ENCODE measurements at places on chromosomes 2 and 18.

DNA sequence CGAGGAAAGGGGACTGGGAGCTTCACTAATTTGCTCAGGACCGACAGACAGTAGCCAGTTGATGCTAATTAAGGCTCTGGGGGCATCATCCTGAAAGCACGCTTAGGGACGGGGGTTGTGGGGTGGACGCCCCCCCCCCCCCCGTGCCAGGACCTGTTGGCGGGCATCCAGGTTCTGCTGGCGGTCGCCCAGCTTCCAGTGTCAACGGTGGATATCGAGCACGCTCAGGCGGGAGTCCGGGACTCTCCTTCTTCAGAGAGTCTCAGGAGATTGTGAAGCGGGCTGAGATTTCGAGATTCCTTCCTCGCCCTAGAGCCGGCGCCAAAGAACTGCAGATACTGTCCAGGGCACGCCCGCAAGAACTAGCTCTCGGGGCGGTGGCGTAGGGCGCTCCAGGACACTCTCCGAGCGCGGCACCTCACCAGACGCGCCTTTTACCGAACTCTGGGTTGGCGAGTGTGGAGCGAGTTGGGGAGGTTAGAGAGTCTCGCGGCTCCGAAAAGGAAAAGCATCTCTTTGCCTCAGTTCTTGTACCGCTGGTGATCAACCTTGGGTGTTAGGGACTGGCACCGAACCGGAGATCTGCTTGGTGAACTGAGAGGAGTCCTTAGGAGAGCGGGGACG is 5.6 kb downstream of the RAX start:
- peaks cover 91% of the 10 kb centered on the region for H3K27me3 ChIP-seq
- no peaks in the 10 kb centered on the region for H3K36me3 ChIP-seq
- no peak for DNase-seq
- peaks cover 27% of the 10 kb centered on the region for H3K4me1 ChIP-seq

GRCh38 chr2:108604196-108604595 is 69.9 kb downstream of the LIMS1 start:
- H3K4me3 ChIP-seq = no peak overlapping the region
- no peak overlapping the region for H3K27ac ChIP-seq
- DNase-seq = no peak

DNA sequence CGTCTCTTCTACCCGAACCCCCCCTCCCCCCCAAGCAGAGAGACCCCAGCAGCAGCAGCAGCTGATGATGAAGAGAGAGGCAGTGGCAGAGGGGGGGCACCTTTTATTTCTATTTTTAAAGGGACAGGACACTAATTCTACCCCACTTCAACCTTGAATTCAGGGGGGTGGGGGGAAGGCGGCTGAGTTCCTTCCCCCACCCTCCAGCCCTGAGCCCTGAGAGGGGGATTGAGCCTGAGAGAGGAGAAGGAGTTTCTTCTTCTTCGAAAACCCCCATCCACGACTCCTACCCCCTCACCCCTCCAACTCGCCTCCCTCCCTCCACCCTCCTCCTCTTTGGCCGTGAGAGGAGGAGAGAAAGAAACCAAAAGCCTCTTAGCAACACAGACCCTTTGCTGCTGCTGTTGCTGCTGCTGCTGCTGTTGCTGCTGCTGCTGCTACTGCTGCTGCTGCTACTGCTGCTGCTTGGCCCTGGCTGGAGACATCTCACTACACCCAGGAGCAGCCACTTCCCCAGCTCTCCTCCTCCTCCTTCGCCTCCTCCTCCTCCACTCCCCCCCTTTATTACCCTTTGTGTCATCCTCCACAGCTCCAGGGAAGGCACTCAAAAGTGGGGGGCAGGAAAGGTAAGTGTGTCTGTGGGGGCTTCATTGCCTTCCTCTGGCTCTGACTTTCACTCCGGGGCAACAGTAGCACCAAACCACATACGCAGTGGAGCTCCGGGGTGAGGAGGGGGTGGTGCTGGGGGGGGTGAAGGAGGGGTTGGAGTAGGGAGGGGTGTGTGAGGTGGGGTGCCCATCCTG is at the start of gene MBD5:
Gene MBD5 (plus strand): TSS at position 33 of the 803 bp plus-strand sequence.
- DNase-seq = peak; percentile 65
- peak within 1 kb of the TSS; percentile 93 for H3K4me3 ChIP-seq
- no peaks in the 10 kb centered on the region for H3K27me3 ChIP-seq
- peaks cover 61% of the 10 kb centered on the region for H3K4me1 ChIP-seq
- peaks cover 15% of the 10 kb centered on the region for H3K36me3 ChIP-seq

- no peak overlapping the region for H3K4me3 ChIP-seq
- H3K27me3 ChIP-seq = no peaks in the 10 kb centered on the region
- no peak for DNase-seq
- peaks cover 4% of the 10 kb centered on the region for H3K36me3 ChIP-seq
Observed at GRCh38 chr2:239612133-239612532, 211.3 kb upstream of the HDAC4 start.

DNA sequence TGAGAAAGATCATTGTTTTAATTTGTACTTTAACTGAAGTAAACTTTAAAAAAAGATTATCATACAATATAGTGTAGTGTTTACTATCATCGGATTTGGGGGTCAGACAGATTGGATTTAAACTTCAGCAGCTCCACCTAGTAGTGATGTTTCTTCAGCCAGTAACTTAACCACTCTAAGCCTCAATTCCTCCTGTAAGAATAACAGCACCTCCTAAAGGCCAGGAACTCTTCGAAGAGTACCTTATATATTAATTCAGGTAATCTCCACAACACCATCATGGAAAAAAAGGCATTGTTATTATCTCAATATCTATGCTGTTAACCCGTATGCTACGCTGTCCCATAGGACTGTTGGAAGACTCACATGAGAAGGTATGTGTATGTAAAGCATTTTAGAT is 69.0 kb upstream of the DLGAP1 start:
- H3K27ac ChIP-seq = no peak overlapping the region
- no peak for DNase-seq
- no peaks in the 10 kb centered on the region for H3K4me1 ChIP-seq
- H3K4me3 ChIP-seq = no peak overlapping the region
- no peaks in the 10 kb centered on the region for H3K36me3 ChIP-seq

GRCh38 chr2:222837643-222838056 is 23.2 kb upstream of the ACSL3 start:
- no peaks in the 10 kb centered on the region for H3K4me1 ChIP-seq
- H3K27me3 ChIP-seq = peaks cover 44% of the 10 kb centered on the region
- DNase-seq = no peak
- no peak overlapping the region for H3K4me3 ChIP-seq
- peaks cover 1% of the 10 kb centered on the region for H3K36me3 ChIP-seq
- no peak overlapping the region for H3K27ac ChIP-seq

DNA sequence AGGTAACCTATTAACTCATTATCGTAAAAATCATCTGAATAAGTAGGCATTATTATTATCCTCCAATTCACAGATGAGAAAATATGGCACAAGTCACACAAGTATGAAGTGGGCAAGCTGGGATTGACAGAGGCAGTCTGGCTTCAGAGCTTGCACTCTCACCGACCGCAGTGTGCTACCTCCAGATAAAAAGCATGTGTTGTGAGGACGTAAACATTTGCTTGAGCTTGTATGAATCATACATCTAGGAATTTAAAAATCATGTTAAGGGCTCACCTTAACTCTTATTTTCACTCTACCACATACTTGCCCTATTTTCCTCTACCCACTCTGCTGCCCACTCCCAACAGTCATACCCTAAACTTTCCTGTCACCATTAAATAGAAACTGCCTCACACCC is 65.3 kb upstream of the AMMECR1L start:
- H3K27me3 ChIP-seq = no peaks in the 10 kb centered on the region
- no peaks in the 10 kb centered on the region for H3K4me1 ChIP-seq
- H3K4me3 ChIP-seq = no peak overlapping the region

Data from central memory CD8-positive, alpha-beta T cell (primary cell).